ENCODE measurements at places on chromosomes 5 and 9.

DNA sequence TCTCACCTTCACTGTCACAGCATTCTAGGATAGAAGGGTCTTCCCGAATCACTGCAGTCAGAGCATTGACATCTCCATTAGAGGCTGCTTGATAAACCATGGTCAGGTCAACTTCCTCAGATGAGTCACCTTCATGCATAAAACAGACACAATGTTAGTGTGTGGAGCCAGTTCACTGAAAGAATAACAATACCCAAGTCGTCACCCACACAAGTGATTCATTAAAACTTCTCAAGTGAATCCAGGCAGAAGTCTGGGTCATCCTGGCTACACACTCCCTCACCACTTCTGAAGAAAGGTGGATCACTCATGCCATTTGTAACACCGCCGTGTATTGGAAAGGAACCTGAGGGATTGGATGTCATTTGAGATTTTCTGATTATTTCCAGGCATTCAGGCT lies 49.6 kb downstream of the ANKRD55 start:
- no peak for DNase-seq

- DNase-seq: no peak
Measured at GRCh38 chr5:72586788-72587530, 79.7 kb upstream of the ZNF366 start.

DNA sequence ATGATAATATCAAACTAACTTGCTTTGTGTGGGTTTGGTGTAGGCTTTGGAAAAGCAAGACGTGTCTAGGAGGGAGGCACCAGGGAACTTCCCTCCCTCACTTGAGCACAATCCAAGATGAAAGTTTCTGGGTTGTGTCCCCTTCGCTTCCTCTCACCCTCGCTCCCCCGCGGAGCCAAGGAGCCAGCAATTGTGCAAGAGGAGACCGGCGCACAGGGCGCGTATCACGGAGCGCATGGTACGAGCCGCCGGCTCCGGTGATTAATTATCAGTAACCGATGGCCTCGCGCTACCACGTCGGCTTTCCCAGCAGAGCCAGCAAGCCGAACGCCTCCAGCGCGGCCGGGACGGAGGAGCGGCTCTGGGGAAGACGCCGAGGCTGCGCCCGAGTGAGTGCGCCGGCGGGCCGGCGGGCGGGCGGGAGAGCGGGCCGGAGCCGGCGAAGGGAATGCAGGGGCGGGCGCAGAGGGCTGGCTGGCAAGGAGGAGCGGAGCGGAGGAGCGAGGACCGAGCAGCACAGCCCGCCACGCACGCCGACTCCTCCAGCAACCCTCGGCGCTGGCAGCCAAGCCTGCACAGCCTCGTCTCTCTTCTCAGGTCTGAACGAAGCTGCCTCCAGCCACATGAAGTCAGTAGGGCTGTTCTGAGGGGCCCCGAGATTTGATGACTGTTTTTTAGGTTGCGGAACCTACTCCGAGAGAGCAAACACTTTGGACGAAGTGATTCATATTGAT lies 143.6 kb downstream of the BNC2 start:
- DNase-seq: peak; percentile 9

- no peak for DNase-seq
Measured at GRCh38 chr5:108623826-108624225, 123.9 kb upstream of the FER start.

- no peak for DNase-seq
Measured at GRCh38 chr5:142659405-142659804, 26.5 kb downstream of the FGF1 start.

- DNase-seq: peak; percentile 86
Measured at GRCh38 chr5:178058321-178059012, 54.9 kb upstream of the N4BP3 start.

- DNase-seq: no peak
Measured at GRCh38 chr9:976943-977837, 735 bp downstream of the DMRT3 start.

DNA sequence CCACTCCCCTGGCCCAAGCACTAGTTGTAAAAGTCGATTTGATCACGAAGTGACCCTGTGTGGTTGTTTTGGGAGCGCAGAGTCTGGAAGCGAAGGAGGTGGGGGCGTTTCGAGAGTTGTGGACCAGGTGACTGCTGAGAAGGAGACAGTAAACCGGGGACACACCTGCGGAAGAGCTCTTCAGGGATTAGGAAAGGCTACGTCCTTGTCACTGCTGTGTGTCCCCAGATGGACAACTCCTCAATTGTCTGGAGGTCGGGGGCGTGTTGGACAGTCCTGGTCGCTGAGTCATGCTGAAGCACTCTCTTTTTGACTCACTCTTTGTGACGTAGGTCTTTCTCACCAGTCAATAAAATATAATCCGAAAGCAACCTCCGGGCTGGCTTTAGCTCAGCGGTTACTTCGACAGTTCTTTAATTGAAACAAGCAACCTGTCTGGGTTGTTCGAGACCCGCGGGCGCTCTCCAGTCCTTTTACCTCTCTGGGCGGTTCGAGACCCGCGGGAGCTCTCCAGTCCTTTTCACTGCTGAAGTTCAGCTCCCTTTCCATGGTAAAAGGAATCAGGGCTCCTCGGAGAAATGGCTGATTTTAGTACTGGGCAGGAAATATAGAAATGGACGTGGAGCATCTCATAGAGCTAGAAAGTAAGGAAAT lies 10.8 kb downstream of the ZMAT2 start:
- DNase-seq: peak; percentile 69

DNA sequence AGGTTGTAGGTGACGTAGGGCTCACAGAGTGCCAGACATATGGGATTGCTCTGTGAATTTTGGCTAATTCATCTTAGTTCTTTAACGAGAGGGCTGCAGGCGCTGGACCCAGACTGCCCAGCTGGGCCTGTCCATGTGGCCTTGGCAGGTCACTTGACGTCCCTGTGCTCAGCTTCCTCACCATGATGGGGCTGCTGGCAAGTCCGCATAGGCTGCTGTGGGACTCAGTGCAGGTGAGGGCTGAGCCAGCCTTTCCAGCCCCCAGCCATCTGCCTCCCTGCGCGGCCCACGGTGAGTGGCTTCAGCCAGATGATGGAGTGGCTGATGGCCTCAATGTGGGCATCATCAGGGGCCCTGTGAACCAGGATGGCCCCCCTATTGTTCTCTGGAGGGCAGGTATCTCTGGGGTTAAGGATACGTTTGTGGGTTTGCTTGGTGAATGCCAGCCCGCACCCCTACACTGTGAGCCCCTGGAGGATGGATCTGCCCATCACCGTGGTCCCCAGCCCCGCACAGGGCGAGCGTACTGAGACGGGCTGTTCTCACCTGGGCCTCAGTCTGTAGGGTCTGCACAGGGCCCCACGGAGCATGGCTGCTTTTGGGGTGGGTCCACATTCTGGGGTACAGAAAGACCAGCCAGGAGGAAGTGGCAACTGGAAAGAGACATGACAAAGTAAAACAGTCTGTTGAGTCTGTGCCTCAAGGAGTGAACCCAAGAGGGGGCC lies 3.7 kb downstream of the CARD19 start:
- no peak for DNase-seq

DNA sequence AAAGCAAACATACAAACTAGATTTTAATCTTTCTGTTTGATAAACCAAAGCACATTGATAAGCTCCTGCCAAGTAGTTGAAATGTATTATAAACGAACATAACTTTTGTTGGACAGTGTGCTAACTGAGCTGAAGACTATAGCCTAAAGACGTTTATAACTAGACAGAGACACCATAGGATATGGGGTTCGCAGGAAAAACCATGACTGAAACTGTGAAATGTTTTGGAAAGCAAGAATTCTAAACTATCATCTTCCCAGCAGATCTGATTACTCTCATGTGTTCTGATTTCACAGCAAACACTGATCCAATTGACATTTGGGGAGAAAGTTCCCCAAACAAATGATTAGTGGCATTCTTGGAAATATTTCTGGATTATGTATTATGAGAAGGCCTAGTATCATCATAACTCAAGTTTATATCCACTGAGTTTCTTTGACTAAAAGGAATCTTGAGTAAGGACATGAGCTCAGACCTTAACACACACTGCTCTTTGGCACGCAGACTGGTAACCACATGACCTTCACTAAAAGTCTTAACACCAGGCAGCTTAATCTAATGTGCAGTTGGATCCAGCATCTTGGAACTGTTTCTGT lies 375.2 kb downstream of the ZNF608 start:
- DNase-seq: no peak

DNA sequence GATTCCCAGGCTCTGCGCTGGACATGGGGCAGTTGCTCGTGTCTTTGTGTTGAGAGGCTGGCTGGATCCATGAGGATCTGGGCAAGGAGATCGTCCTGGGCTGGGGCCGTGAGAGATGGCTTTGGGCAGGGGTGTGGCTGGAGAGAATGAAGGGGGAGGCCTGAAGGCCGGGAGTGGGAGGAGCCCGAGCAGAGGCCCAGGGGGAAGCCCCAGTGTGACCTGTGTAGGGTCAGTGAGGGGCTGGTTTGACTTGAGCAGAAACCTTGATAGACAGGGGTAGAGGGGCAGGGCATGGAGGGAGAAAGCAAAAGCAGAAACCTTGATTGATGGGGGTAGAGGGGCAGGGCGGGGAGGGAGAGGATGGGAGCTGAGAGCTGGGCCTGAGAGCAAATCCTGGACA lies 54.4 kb upstream of the ASS1 start:
- no peak for DNase-seq

- no peak for DNase-seq
Measured at GRCh38 chr5:6504677-6505415, 56.2 kb downstream of the UBE2QL1 start.

- DNase-seq: no peak
Measured at GRCh38 chr5:176547802-176548201, 1.3 kb upstream of the CDHR2 start.
